ENCODE measurements at places on chromosomes 2 and 18.

GRCh38 chr2:230052299-230052698 is 16.4 kb downstream of the SLC16A14 start:
- H3K36me3 ChIP-seq = no peaks in the 10 kb centered on the region
- peaks cover 14% of the 10 kb centered on the region for H3K4me1 ChIP-seq
- peak overlapping the region; percentile 40 for H3K27ac ChIP-seq
- no peak overlapping the region for H3K4me3 ChIP-seq
- DNase-seq = no peak

GRCh38 chr2:33433279-33434235 is 42.9 kb upstream of the RASGRP3 start:
- H3K36me3 ChIP-seq = no peaks in the 10 kb centered on the region
- peaks cover 21% of the 10 kb centered on the region for H3K4me1 ChIP-seq
- peak; percentile 71 for DNase-seq
- H3K27ac ChIP-seq = peak overlapping the region; percentile 57
- no peaks in the 10 kb centered on the region for H3K27me3 ChIP-seq
- H3K4me3 ChIP-seq = no peak overlapping the region

- H3K4me3 ChIP-seq = no peak overlapping the region
- no peaks in the 10 kb centered on the region for H3K27me3 ChIP-seq
- no peak for DNase-seq
- no peaks in the 10 kb centered on the region for H3K4me1 ChIP-seq
- no peaks in the 10 kb centered on the region for H3K36me3 ChIP-seq
These were observed 4.6 kb downstream of the ACMSD start for GRCh38 chr2:134842930-134843490.

DNA sequence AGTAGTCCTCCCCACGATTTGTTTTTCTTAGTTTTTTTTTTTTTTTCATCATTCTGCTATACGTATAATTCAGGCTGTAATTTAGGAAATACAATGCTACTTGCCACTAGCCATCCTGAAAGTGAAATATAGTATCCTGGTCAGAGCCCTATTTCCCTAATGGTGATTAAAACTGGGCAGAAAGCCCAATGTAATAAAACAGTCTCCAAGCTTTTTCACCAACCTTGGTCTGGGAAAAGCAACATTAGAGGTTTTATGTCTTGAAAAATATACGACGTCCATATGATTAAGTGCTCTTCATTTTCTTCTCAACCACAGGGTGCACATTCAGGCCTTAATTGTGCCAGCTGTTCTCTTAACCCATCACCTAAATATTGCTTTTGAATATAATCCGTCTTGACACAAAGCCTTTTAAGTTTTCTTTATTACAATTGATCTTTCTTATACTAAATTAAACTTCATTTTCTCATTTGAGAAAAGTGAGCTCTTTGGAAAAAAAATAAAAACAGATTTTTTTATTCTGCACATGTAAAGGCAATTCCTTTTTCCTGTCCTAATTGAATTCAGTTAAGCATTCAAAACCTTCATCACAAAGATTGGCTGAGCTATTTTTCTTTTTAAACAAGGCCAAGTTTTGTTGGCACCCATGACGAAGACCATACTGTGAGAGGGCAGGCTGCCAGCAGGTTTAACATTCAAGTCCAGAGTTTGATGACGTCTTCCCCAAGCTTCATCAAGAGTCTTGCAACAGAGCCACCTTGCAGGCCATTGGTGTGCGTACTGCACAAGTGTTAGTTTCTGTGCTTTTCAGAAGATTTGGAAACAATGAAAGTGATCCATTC is 52.7 kb downstream of the MAP2 start:
- no peak overlapping the region for H3K27ac ChIP-seq
- no peak overlapping the region for H3K4me3 ChIP-seq
- H3K4me1 ChIP-seq = no peaks in the 10 kb centered on the region
- no peak for DNase-seq

DNA sequence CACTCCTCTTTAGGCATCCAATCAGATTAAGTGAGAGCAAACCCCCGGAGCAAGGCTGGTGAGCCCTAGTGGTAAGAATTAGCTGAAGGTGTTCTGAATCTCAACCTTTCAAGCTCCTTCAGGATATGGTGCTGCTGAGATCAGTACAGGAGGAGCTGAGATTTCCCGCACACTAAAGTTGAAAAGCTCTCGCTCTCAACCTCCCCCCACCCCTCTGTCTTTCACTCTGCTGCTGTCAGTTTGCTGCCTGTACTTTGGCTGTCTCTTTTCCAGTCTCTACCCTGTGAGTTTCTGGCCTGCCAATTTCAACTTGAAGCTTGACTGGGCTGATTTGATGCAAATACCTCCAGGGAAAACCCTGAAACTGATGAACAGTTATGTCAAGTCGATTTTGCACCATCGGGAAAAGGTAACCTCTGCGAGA is 15.7 kb downstream of the ZEB2 start:
- peak overlapping the region; percentile 99 for H3K27ac ChIP-seq
- no peaks in the 10 kb centered on the region for H3K27me3 ChIP-seq
- DNase-seq = no peak
- H3K36me3 ChIP-seq = no peaks in the 10 kb centered on the region
- no peak overlapping the region for H3K4me3 ChIP-seq

- H3K36me3 ChIP-seq = no peaks in the 10 kb centered on the region
- no peak overlapping the region for H3K4me3 ChIP-seq
- H3K27me3 ChIP-seq = no peaks in the 10 kb centered on the region
- no peaks in the 10 kb centered on the region for H3K4me1 ChIP-seq
These were observed 62.2 kb upstream of the IGFBP5 start for GRCh38 chr2:216757532-216757931.

DNA sequence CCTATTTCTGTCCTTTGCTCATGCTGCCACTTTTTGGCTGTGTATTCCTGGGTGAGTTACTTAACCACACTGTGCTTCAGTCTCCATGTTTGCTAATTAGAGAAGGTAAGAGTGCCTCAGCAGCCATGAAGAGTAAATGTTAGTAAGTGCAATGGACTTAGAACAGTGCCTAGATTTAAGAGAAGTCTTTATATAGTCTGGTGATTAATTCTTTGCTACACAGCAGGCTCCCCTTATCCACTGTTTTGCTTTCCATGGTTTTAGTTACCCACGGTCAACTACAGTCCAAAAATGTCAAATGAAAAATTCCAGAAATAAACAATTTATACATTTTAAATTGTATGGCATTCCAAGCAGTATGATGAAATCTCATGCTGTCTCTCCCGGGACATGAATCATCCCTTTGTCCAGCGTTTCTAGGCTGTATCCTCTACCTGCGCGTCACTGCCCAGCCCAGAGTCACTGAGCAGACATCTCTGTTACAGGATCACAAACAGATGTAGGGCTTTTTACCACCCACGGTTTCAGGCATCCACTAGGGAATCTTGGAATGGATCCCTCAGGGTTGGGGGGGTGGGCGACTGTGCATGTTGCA is 91.0 kb downstream of the CTIF start:
- H3K4me1 ChIP-seq = no peaks in the 10 kb centered on the region
- H3K36me3 ChIP-seq = no peaks in the 10 kb centered on the region
- H3K4me3 ChIP-seq = no peak overlapping the region
- H3K27ac ChIP-seq = no peak overlapping the region

DNA sequence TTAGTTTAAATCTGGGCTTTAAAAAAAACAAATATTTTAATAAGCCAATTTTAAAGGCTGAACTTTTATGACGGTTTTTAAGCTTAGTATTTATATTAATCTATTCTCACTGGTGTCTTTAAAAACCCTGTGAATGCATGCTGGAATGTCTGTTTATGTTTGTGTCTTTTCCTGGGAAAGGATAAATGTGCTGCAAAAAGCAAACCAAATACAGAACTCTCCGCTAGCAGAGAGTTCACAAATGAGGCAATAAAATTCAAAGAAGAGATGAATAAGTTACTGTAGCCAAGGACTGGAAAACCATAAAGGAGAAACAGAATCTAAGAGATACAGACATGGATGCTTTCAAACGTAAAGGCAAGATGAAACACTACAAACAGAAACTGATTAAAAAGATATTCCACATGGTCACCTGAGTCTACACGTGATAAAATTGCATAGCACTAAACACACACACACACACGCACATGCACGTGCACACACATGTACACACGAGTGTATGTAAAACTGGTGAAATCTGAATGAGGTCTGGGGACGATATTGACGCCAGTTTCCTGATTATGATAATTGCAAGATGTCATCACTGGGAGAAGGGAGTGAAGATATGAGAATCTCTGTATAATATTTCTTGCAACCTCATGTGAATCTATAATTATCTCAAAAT is 4.5 kb downstream of the TWIST2 start:
- no peaks in the 10 kb centered on the region for H3K4me1 ChIP-seq
- no peak overlapping the region for H3K27ac ChIP-seq

DNA sequence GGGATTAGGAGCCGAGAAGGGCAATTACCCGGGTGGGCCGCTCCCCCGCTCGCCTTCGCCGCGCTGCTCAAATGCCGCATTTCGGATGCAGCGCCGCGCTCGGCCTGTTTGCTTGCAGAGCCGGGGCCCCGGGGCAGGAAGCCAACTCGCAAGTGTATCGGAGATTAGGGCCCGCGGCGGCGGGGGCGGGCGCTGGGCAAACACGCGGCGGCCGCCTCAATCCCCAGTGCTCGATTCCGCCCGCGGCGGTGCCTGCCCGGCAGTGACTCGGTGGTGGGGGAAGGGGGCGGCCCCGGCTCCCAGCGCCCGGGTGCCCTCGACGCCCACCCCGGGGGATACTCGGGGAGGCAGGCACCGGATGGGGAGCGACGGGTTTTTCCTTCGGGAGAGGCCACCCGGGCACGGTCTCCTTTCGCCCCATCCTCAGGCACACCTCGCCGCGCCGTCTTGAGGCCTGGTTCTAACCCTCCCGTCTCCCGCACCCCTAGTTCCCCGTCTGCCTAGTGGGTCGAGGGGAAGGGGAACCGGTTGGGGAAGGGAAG is 26.6 kb upstream of the NOTO start:
- H3K4me3 ChIP-seq = peak overlapping the region; percentile 59
- H3K36me3 ChIP-seq = no peaks in the 10 kb centered on the region
- H3K27me3 ChIP-seq = peaks cover 29% of the 10 kb centered on the region
- no peak overlapping the region for H3K27ac ChIP-seq
- H3K4me1 ChIP-seq = peaks cover 27% of the 10 kb centered on the region
- peak; percentile 64 for DNase-seq

DNA sequence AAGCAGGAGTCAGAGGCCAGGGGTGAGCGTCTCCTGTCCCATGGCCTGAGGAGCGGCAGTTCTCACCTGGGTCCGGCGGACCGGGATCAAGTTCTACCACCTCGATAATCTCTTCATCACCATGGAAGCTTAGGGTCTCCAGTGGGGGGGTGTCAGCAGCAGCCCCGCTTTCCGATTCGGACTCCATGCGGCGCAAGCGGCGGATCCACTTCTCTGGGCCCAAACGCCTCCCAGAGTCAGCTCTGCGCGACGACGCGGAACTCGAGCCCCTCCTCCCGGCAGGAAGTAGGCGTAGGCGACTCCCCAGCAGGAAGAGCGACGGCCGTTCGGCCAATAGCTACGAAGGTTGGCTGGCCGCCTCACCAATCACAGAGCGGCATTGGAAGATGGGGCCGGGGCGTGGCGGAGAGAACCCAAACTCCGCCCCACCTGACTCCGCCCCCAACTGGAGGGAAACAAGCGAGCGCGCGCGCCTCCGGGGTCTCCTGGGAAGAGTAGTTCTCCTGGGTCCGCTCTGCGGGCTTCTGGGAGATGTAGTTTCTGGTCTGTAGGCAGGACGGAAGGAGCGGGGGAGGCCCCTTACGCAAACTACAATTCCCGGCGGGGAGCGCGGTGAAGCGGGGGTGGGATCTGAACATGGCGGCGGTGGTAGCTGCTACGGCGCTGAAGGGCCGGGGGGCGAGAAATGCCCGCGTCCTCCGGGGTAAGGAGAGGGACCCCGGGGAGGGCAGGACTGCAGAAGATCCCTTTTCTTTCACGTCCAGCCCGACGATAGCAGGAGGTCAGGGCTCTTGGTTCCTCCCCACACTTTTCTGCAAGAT is at the start of the genes AAMP and PNKD:
Gene AAMP (minus strand): TSS at position 238 of the 821 bp plus-strand sequence. CDS start 51 bp downstream, at position 187.
Gene PNKD (plus strand): TSS at position 620 of the 821 bp plus-strand sequence. CDS start 17 bp downstream, at position 637.
- no peaks in the 10 kb centered on the region for H3K36me3 ChIP-seq
- H3K27ac ChIP-seq = peak within 1 kb of the TSS; percentile 95
- peak; percentile 100 for DNase-seq
- H3K4me3 ChIP-seq = peak within 1 kb of the TSS; percentile 99
- peaks cover 32% of the 10 kb centered on the region for H3K4me1 ChIP-seq
- H3K27me3 ChIP-seq = no peaks in the 10 kb centered on the region

GRCh38 chr2:164257742-164258141 is 363.5 kb downstream of the GRB14 start:
- no peak overlapping the region for H3K27ac ChIP-seq
- no peaks in the 10 kb centered on the region for H3K27me3 ChIP-seq
- no peak overlapping the region for H3K4me3 ChIP-seq
- H3K36me3 ChIP-seq = no peaks in the 10 kb centered on the region
- no peak for DNase-seq
- no peaks in the 10 kb centered on the region for H3K4me1 ChIP-seq

DNA sequence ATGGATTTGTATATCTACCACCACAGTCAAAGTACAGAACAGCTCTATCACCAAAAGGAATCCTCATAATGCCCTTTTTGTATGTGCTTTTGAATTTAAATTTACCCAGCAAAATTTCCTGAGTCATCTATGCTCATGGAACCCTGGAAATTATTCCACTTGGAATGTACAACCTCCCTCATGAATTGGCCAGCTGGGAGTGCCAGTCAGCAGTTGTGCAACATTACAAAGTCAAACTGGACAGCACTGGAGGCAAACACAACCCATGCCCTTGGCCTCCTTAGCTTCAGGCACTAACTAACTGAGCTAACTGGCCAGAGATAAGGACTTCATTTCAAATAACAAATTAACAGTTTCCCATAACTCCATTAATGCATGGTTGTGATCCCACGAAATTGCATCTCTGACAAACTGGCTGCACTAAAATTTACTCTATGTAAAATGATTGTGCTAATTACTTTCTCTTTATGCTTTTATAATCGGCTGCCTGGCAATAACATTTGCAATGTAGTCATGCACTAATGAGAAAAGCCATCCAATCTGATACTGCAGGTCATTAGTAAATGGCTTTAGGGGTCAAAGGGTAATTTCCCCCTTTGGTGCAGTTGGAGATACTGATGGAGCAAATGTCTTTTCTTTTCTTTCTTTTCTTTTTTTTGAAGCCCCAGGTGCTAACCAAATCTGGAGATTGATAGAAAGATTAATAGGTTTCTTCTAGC is 270.5 kb downstream of the ACTR3 start:
- no peaks in the 10 kb centered on the region for H3K4me1 ChIP-seq
- H3K36me3 ChIP-seq = no peaks in the 10 kb centered on the region
- no peak overlapping the region for H3K4me3 ChIP-seq
- H3K27ac ChIP-seq = no peak overlapping the region

DNA sequence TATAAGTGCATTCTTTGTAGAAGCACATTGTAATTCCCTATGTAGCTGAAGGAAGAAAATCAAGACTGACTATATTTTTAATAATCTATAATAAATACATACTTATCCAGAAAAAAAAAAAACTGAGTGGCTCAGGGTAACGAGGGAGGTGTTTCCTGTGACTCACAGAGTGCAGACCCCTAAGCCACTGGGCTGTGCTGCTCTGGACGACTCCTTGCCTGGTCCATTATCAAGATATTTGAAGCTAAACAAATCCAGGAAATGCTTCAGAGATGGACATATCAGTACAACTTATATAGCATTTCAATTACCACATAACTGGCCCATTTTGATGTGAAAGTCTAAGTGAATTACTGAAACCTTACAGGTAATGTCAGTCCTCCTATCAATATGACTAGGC is 80.6 kb downstream of the PIGN start:
- H3K4me3 ChIP-seq = no peak overlapping the region
- H3K27ac ChIP-seq = no peak overlapping the region
- no peak for DNase-seq
- no peaks in the 10 kb centered on the region for H3K36me3 ChIP-seq
- H3K27me3 ChIP-seq = no peaks in the 10 kb centered on the region
- H3K4me1 ChIP-seq = no peaks in the 10 kb centered on the region

Data from tibial nerve (tissue), 4 donors.